ENCODE measurements at places on chromosomes 1 and 21. TPM values are rescaled to one million over a fixed set of nuclear protein-coding genes. Genes with fewer than 3 reads are reported as not detected.

MRPL55 gene
- total RNA-seq, result 32.4 TPM

CELA3A gene
- 6.6 TPM for total RNA-seq

TNNT2 gene
- total RNA-seq, result 0.21 TPM

HSF2BP gene
- total RNA-seq, result not detected

PPM1J gene
- total RNA-seq, result 2.7 TPM

- no peaks in the 10 kb centered on the region for H3K27me3 ChIP-seq
- peak; percentile 1 for DNase-seq
- no peak overlapping the region for H3K4me3 ChIP-seq
- H3K27ac ChIP-seq, result no peak overlapping the region
Measured at GRCh38 chr21:46000731-46001641, 19.4 kb downstream of the COL6A1 start.

- DNase-seq, result no peak
- H3K4me1 ChIP-seq, result peaks cover 45% of the 10 kb centered on the region
- H3K27me3 ChIP-seq, result no peaks in the 10 kb centered on the region
- H3K36me3 ChIP-seq, result peaks cover 38% of the 10 kb centered on the region
Measured at GRCh38 chr1:201779351-201779880, 49.5 kb upstream of the IPO9 start.

- peaks cover 7% of the 10 kb centered on the region for H3K36me3 ChIP-seq
- no peaks in the 10 kb centered on the region for H3K27me3 ChIP-seq
- no peak overlapping the region for H3K27ac ChIP-seq
- no peak overlapping the region for H3K4me3 ChIP-seq
Measured at GRCh38 chr1:53270873-53271272, 32.6 kb upstream of the MAGOH start.

F5 gene
- 0.85 TPM for total RNA-seq

DIRAS3 gene
- not detected for total RNA-seq

GRCh38 chr1:97634758-97635157 lies 286.1 kb downstream of the DPYD start:
- no peak overlapping the region for H3K27ac ChIP-seq
- no peak overlapping the region for H3K4me3 ChIP-seq
- H3K27me3 ChIP-seq, result no peaks in the 10 kb centered on the region
- DNase-seq, result no peak

VSIG8 gene
- total RNA-seq, result not detected

DNA sequence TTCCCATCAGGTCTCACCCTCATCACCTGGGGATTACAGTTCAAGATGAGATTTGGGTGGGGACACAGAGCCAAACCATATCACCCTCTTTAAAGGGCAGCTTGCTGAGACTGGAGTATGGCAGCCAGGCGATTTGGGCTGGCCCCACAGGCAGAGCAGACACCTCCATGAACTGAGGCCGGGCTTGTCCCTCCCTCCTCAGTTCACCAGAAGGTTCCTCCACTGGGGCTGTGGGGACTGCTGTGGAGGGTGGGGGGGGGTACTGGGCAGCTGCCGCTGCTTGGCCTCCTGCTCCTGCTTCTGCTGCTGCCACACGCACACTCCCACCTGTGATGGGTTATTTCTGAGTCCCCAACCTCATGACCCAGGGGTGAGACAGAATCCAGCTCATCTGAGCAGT lies 53.9 kb upstream of the PDE9A start:
- no peak overlapping the region for H3K27ac ChIP-seq
- H3K4me1 ChIP-seq, result peaks cover 4% of the 10 kb centered on the region
- H3K27me3 ChIP-seq, result no peaks in the 10 kb centered on the region
- DNase-seq, result no peak

KIF17 gene
- total RNA-seq, result 3.2 TPM

AIRE gene
- not detected for total RNA-seq

GBP7 gene
- not detected for total RNA-seq

DNA sequence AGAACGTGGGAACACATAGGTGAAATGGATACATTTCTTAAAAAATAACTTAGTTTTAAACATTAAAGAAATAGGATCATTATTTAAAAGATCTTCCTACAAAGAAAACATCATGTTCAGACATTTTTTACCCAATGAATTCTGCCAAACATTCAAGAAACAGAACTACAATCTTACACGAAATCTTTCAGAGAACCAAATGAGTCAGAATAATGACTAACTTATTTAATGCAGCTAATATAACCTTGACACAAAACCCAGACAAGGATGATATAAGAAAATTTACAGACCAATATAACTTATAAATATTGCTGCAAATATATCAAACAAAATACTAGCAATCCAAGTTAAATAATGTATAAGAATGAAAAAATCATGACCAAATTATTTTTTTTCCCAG lies 220.1 kb upstream of the KCNK2 start:
- H3K27me3 ChIP-seq, result no peaks in the 10 kb centered on the region
- H3K36me3 ChIP-seq, result no peaks in the 10 kb centered on the region
- DNase-seq, result no peak
- no peaks in the 10 kb centered on the region for H3K4me1 ChIP-seq
- H3K27ac ChIP-seq, result no peak overlapping the region
- no peak overlapping the region for H3K4me3 ChIP-seq

DNA sequence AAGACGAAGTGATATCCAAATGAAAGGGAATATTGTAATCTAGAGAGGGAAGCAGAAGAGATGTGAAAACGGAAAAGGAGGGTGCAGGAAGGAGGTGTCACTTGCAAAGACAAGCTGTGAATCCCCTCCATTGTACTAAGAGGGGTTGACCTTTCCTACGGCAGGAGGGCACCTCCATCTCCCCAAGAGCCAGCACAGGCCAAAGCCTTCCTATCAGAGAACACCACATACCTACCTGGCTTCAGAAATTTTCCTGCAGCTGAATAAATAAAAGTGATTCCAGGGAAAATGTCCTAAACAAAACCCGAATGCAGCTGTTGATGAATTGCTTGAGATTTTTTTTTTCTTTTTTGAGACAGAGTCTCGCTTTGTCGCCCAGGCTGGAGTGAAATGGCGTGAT lies 14.3 kb downstream of the KANK4 start:
- no peaks in the 10 kb centered on the region for H3K27me3 ChIP-seq
- no peak overlapping the region for H3K27ac ChIP-seq
- H3K36me3 ChIP-seq, result no peaks in the 10 kb centered on the region
- no peaks in the 10 kb centered on the region for H3K4me1 ChIP-seq

DNA sequence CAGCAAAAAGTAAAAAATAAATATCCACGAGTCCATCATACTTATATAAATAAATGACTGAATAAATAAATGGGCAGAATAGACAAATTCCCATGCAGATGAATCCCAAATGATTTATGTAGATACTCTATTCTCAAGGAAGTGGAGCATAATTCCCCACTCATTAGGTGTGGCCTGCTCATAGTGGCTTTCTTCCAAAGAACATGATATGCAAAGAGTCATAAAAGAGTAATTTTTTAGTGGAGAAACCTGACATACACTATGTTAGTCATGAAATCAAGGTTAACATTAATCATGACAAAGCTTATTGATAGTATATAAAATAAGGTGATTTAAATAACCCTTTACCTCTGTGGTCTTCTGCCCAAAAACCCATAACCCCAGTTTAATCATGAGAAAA lies 298.9 kb downstream of the DPYD start:
- H3K36me3 ChIP-seq, result no peaks in the 10 kb centered on the region
- H3K4me1 ChIP-seq, result peaks cover 6% of the 10 kb centered on the region
- no peak overlapping the region for H3K4me3 ChIP-seq
- H3K27me3 ChIP-seq, result no peaks in the 10 kb centered on the region

DNA sequence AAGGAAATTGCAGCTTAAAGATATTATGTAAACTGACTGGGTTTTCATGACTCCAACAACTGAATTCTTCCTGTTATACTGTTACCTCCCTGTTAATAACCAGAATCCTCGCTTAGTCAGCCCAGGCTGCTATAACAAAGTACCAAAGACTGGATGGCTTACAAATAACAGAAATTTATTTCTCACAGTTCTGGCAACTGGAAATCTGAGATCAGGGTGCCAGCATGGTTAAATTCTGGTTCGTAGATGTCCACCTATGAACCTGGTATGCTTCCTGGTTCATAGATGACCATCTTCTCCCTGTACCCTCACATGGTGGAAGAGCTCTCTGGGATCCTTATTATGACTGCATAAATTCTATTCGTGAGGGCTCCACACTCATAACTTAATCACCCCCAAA lies 8.1 kb upstream of the TCHHL1 start:
- H3K27me3 ChIP-seq, result no peaks in the 10 kb centered on the region
- DNase-seq, result no peak
- no peak overlapping the region for H3K27ac ChIP-seq
- H3K4me3 ChIP-seq, result no peak overlapping the region
- no peaks in the 10 kb centered on the region for H3K4me1 ChIP-seq

DNA sequence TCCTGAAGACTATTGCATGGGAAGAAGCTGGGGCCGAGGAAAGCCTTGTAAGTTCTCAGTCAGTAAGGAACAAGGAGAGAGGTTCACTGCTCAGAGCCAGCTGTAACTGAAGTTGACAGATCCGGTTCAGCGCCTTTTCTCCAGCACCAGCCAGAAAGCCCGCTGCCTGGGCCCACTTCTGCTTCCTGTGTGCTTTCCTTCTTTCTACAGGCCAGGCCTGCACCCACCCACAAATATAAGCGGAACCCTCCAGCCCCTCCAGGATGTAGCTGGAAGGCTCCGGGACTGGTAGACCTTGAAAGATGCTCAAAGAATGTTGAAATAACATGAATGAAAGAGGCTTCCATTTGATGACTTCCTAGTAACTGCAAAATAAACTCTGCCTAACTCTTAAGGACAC lies 38.8 kb downstream of the PARP1 start:
- no peaks in the 10 kb centered on the region for H3K27me3 ChIP-seq
- peaks cover 62% of the 10 kb centered on the region for H3K36me3 ChIP-seq
- H3K4me1 ChIP-seq, result peaks cover 13% of the 10 kb centered on the region
- DNase-seq, result no peak
- H3K27ac ChIP-seq, result no peak overlapping the region

DNA sequence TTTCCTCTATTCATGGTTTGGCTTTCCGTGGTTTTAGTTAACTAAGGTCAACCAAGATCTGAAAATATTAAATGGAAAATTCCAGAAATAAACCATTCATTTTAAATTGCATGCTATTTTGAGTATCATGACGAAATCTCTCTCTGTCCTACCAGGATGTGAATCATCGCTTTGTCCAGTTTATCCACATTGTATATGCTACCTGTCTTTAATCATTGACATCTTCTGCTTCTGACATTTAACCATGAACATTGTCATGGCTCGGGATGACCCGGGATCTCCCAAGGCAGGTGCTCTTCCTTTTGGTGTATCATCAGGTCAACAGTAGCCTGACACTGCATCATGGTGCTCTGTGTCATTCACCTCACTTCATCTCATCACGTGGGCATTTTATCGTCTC lies 125.5 kb upstream of the HNRNPU start:
- no peak overlapping the region for H3K27ac ChIP-seq
- H3K36me3 ChIP-seq, result no peaks in the 10 kb centered on the region
- DNase-seq, result no peak
- no peak overlapping the region for H3K4me3 ChIP-seq

KIAA1614 gene
- 13.8 TPM for total RNA-seq

DNA sequence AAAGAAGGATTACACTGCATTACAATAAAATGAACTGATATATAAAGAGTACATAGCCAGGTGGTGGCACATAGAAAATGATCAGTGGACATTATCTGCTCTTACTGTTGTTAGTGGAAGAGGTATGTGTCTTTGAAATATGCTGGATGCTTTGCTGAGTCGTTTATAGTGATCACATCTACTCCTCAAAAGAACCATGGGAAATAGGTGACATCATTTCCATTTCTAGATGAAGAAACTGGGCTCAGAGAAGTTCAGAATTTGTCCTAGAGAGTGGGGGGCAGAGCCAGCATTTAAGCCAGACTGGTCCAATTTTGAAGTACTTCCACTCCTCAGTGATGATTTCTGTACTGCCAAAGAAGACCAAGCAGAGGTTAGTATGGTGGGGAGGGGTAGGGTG lies 34.0 kb upstream of the BACH1 start:
- H3K4me1 ChIP-seq, result no peaks in the 10 kb centered on the region
- H3K4me3 ChIP-seq, result no peak overlapping the region
- no peaks in the 10 kb centered on the region for H3K36me3 ChIP-seq
- H3K27me3 ChIP-seq, result no peaks in the 10 kb centered on the region

OR13G1 gene
- not detected for total RNA-seq

- DNase-seq, result no peak
- no peaks in the 10 kb centered on the region for H3K27me3 ChIP-seq
- H3K4me3 ChIP-seq, result no peak overlapping the region
- peaks cover 63% of the 10 kb centered on the region for H3K4me1 ChIP-seq
- no peaks in the 10 kb centered on the region for H3K36me3 ChIP-seq
Measured at GRCh38 chr1:12555411-12556367, 62.3 kb downstream of the DHRS3 start.

FCN3 gene
- total RNA-seq, result 3.5 TPM

GRCh38 chr1:39650431-39650830 lies 11.0 kb upstream of the HEYL start:
- no peaks in the 10 kb centered on the region for H3K27me3 ChIP-seq
- no peak for DNase-seq
- no peak overlapping the region for H3K4me3 ChIP-seq
- peaks cover 50% of the 10 kb centered on the region for H3K4me1 ChIP-seq
- H3K27ac ChIP-seq, result no peak overlapping the region
- no peaks in the 10 kb centered on the region for H3K36me3 ChIP-seq

DNA sequence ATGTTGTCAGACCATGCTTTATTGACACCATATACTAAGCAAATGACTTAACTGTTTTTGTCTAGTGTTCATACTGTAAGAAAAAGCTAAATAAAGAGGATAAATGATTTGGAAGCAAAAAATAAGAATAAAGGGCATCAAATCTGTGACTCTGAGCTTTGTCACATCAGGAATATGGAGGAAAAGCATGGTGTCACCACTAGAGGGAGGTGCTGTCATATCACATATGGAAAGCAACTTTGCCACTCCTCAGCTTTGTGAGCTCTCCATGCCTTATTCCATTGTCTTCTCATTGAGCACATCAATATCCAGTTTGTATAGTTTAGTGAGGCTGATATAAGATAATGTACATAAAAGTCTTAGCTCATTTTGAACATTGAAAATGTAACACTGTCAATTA lies 20.8 kb upstream of the GBP1 start:
- no peaks in the 10 kb centered on the region for H3K4me1 ChIP-seq
- no peak for DNase-seq
- no peaks in the 10 kb centered on the region for H3K27me3 ChIP-seq
- no peak overlapping the region for H3K4me3 ChIP-seq
- no peaks in the 10 kb centered on the region for H3K36me3 ChIP-seq
- H3K27ac ChIP-seq, result no peak overlapping the region

LENEP gene
- total RNA-seq, result not detected

FAM131C gene
- not detected for total RNA-seq

DNA sequence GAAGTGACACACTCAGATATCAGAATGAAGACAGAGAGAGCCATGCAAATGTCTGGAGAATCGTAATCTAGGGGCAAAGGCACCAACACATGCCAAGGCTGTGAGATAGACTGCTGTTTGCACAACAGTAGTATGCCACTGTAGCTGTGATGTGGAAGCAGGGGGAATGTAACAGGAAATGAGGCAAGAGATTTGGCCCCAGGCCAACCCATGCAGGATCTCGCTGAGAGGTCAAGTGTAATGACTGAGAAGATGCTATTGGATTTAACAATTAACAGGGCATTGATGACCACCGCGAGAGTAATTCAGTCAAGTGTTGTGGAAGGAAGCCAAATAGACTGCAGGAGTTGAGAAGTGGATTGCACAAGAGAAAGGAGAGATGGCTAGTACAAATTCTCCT lies 107.3 kb upstream of the ST6GALNAC5 start:
- H3K27ac ChIP-seq, result no peak overlapping the region
- H3K4me1 ChIP-seq, result no peaks in the 10 kb centered on the region
- DNase-seq, result no peak
- no peaks in the 10 kb centered on the region for H3K36me3 ChIP-seq

CFAP410 gene
- 48.8 TPM for total RNA-seq

GRCh38 chr1:155698382-155699038 lies 9.6 kb downstream of the DAP3 start:
- no peaks in the 10 kb centered on the region for H3K27me3 ChIP-seq
- no peak for DNase-seq
- H3K4me3 ChIP-seq, result no peak overlapping the region
- H3K27ac ChIP-seq, result no peak overlapping the region
- H3K36me3 ChIP-seq, result no peaks in the 10 kb centered on the region

VAV3 gene
- 7.7 TPM for total RNA-seq
